ENCODE measurements at places on chromosomes 4 and X.
A peak's percentile ranks its signal among the peaks of the same experiment; 100 is the strongest.

- peak; percentile 19 for DNase-seq
These were observed 35.1 kb downstream of the NELFA start for GRCh38 chr4:1973661-1974060.

- DNase-seq, result no peak
These were observed at the start of gene GK2 for GRCh38 chr4:79408063-79408462. Gene GK2, minus strand, starts transcription at chr4:79408228. Its CDS starts 28 bp downstream, at chr4:79408200.

DNA sequence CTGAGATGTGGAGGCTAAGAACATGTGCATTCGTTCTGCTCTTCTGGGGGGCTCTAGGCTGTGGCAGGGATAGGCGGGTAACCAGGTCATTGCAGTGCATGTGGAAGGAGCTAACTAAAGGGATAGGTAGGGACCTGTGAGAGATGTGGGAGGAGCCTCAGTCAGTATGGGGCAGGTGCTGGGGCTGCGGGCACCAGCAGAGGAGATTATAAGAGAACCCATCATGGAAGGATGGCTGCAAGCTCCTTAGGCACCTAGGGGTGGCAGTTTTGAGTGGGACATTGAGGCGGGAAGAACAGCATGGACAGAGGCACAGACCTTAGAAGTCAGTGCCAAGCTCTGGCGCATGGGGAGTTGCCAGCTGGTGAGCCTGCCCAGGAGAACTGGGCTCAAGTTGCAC is 7.2 kb downstream of the CLDN22 start:
- DNase-seq, result no peak

DNA sequence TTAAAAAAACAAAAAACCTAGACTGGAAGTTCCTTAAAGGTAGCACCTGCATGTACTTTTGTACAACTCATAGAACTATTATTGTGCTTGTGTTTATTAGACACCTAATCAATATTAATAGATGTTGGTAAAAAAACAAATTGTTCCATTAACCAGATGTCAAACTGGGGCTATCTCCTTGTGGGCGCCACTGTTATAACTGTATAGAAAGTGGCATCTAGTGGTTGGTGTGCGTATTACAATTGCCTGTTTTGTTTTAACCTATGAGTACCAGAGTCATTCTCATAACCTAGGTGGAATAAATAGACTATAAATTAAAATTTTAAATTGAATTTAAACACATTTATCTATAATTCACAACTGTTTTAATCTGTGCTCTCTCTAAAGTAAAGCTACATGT is 97.4 kb downstream of the COL4A5 start:
- no peak for DNase-seq

- DNase-seq, result no peak
These were observed 96.9 kb downstream of the EGF start for GRCh38 chr4:110009550-110009949.

DNA sequence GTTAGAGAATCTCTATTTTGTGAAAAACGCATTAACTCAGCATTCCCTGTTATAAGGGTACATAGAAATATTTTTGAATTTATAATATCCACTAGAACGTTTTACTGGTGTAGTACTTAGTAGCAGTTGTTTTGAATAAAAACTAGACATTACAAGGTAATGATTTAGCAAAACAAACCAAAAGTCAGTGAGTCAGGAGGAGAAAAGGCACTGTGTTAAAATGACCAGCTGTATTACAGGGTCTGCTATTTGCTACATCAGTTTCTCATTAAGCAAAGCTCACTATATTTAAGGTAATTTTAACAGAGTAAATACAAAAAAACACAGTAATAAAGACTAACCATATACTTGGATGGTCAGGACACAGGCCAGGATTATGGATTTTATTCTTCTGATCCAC is 152.8 kb downstream of the RASL11B start:
- no peak for DNase-seq

DNA sequence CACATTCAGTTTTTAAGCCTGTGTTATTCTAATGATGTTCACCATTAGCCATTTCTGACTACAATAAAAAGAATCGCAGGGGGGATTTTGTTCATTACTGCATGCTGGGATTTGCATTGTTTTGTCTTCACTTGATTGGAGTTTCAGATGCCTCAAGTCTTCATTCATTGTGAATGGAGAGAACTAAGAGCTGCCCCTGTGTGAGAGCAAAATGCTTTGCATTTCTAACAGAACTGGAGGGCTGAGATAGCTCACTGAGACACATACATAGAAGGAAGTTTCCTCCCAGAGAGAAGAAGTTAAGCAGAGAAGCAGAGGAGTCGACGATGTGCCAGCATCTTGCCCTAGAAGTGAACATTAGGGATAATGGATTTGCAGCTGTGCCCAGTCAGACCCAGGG is 113.5 kb upstream of the GATB start:
- DNase-seq, result no peak

GRCh38 chr4:89410687-89411086 is 103.1 kb upstream of the GPRIN3 start:
- no peak for DNase-seq

DNA sequence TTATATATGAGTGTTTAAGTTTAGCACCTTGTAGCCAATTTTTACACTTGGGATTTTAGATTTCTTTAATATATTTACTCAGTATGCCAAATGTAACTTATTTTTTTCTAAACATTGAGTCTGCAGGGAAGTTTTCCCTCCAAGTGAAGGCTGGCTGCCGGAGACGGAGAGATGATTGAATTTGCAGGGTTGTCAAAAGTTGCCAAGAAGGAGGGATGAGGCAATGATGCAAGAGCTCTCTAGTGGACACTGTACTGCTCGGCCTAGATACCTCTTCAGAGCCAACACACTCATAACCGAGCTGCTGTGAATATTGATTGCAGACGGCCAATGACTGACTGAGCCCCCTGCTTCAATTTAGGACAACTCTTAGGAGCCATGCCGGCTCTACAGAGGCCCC is 318.6 kb upstream of the CASK start:
- no peak for DNase-seq

DNA sequence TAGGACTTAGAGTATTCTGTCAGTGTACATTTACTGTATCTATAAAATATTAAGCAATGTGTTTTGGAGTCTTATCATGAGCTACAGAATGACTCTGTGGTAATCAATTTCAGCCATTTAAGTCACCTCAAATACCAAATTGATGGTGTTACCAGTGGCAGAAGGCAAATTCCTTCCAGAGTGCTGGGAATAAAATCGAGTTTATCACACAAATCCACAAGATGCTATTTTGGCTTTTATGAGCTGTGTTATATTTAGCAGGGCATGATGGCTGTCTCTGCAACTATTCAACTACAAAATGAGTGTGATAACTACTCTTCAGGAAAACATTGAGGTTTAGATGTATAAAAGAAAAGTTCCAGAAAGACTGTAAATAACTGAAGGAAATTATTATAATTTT is 78.2 kb downstream of the AREG start:
- DNase-seq, result no peak

GRCh38 chr4:30182786-30183185 is 537.4 kb upstream of the PCDH7 start:
- no peak for DNase-seq

DNA sequence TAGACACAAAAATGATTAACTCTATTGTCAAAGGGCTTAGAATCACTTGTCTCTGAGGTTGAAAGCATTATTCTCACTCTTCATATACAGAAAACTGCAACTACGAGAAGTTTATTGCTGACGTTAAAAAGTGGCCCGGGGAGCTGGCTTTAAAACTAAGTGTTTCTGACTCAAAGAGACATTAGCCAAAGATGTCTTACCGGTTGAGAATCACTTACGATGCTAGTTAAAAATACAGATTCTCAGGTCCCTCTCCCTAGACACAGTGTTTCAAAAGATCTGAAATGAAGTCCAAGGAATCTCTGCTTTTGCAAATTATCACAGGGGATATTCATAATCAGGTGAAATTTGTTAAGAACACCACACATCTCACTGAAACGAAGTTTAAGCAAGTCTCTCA is 1.2 kb downstream of the GNPDA2 start:
- no peak for DNase-seq

DNA sequence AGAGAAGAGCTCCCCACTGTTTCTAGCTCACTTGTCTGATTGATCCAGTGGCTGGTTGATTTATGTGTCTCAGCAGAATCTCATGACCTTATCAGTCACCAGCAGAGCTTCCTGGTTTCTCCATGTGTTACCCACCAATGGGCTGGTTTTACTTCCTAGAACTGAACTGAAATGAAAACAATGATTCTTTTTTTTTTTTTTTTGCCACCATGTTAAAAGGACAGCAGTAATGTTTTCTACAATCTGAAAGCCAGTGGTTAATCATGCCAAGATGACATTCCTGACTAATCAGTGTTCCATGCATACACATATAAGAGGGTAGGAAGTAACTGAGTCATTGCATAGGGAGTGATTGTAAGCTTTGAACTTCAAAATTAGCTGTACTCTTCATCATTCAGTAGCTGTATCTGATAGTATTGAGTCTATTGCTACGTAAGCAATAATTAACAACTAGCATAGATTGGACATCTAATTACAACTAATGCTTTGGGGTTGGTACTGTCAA is 67.7 kb downstream of the SLC4A4 start:
- DNase-seq, result no peak

DNA sequence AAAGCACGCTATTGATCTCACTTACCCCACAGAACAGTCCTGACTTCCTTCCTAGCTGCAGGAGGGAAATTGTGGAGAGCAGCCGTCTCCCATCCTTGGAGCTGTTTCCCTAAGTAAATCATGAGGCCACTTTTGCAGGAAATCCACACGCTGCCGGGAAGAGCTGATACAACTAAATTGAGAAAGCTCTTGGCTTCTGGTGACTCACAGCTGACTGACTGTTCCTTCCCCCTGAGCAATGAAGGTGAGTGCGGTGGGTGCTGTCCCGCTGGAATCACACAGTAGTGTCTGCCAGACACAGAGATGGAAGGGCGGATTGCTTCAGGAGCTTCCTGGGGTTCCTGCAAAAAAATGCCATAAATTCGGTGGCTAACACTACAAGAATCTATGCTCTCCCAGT is 268.9 kb downstream of the ASMT start:
- no peak for DNase-seq

DNA sequence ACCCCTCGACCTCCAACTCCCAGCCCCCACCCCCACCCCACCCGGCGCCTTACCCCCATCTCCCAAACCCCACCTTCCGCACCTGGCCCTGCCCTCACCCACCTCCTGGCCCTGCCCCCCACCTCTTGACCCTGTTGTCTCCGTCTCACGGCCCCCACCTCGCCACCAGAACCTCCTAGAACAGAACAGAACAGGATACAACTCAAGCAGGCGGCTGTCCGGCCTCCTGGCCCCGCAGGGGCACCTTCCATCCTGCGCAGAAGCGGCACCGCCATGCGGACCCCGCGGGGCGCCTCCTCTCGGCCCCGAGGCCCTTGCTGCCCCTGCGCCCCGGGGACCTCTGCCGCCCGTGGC is 354 bp downstream of the CTAG2 start:
- DNase-seq, result no peak

GRCh38 chr4:67576538-67576937 is 18.0 kb downstream of the STAP1 start:
- no peak for DNase-seq

DNA sequence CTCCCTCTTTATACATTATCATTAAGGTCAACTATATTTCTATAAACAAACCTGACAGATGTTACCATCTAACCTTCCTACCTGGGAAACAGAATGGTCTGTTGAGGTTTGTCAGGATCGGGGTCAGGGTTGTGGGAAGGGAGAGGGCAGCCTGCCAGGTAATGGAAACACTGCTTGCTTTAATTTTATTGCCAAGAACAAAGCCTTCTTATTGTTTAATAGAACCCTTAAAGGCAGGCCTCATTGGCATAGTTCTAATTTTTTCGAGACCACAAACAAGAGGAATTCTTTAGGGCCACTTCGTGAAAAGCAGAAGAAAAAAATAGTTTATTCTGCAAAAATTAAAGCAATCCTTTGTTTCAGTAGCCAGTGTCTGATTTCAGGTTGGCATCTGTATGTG is 113.2 kb downstream of the MID1 start:
- DNase-seq, result no peak

DNA sequence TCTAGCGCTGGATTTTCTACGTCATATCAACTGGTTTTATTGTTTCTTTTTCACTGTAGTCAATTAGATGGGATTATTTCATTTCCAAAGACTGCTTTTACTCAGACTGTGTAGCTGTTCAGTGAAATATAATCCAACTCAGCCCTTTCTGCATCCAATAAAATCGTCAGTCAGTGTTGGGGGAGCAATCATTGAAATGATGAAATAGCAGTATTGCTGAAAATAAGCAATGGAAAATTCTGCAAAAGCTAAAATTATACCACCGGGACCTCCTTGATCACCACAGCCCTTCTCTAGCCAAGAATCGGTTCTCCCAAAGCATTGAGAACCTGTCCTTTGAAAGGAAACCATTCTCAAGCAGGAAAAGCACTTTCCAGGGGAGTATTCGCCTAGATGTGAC is 243.1 kb upstream of the TENM3 start:
- DNase-seq, result no peak

DNA sequence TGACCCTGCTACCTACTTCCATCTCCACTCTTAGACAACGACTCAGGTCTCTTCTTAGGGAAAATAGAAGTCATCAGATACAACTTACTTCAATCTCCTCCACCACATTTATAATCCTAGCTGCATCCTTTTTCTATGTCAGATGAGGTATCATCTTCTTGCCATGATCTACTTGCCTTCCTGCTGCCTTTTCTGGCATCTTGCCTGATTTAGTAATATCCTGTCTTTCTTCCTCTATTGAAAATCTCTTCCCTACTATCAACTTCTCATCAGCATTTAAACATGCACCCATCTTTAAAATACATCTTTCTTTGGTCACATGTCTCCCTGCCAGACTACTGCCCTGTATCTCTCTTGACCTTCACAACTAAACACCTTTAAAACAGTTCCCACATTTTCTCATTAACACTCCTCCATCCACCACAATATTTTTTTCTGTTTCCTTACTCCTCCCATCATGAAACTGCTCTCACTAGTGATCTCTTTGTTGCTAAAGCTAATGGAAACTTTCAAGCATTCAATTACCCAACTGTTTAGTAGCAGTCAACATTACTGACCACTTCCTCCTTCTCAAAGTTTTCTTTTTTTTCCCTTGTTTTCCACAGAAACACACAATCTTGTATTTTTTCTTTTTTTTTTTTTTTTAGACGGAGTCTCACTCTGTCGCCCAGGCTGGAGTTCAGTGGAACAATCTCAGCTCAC is 100.8 kb upstream of the CXorf66 start:
- DNase-seq, result no peak

DNA sequence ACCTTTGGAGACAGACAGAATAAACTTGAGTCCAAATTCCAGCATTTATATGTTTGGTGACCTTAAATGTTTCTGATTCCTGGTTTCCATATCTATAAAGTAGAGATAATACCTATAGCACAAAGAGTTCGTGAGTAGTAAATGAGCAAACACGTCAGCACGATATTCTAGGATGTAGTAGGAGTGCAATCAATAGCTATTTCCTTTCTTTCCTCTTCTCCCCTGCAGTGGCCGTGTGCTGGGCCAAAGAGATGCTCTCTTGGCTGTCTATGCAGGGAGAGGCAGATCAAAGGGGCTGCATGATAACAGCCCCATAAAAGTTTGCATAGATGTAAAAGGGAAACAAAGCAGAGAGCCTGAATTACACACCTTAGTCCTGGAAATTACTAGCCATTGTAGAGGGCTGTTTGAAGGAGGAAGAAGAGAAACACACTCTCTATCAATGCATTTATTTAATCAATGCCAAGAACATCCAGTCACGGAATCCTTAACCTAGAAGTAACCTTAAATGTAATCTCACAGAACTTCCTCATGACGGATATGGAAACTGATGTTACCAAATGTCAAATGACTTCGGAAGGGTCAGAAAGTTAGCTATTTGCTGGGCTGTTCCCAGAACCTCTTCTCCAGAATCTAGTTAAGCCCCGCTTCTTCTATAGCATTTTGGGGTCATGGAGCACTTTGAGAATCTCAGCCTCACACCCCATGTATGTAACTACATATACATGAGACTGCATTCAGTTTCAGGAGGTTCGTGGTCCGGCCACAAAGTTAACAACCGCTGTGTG is 35.5 kb upstream of the PLAC8 start:
- DNase-seq, result no peak

Measured in tibial artery (tissue), 4 donors.